ENCODE measurements at places on chromosomes 2 and 18.

DNA sequence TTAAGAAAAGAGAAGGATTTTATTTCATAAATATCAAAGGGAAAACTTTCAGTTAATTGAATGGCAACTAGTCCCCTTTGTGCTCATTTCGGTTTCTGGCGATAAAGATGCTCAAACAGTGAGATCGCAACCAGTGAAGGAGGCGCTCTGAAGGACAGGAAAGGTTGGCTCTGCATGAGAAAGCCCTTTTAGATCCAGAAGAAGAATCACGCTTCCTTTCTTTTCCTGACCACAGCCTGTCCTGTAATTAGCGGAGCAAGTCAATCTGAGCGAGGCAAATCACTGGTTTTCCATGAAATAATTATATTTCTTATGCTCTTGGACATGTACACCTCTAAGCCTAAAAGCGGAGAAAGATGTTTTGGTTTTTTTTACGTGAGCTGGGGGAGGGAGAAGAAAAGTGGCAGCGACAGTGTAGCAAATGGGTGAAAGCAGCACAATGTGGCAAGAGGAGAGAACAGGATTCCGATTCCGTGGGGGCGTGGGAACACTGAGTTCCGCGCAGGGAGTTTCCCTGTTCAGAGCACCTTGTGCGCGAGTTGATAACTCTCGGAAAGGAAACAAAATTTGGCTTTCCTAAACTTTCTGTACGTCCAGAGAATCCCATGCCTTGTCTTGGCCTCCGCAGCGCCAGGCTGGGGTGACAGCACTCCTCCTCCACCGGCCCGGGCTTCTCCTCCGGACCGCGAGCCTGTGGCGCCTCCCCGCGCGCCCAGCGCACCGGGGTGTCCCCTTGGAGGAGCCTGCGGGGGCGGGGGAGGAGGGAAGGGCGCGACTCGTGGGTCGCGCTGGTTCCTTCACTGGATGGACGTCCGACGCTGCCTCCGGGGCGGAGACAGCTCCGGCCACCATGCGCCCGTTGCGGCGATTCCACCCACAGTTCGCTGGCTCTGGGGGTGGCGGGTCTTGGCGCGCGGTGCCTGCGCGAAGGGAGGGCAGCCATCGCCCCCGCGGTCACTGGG, 620 bp upstream of the SLC9A2 start:
- DNase-seq: no peak

GRCh38 chr18:2087877-2088673, 483.2 kb downstream of the METTL4 start:
- DNase-seq: no peak

DNA sequence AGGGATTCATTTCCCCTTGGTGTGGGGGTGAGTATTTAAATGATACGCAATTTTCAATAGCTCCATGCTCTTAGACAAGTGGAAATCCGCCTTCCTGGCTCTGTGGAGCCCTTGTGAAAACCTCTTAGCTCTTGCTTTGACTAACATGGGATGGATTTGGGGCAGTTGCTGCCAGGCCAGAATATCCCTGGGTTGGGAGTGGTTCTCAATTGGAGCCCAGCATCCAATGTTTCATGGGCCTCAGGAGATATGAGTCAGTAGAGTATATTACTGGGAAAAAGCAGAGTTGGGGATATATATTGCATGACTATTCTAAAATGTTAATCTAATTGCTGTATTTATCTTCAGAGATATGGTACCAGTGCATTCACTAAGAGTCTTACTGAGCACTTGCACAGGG, 104.4 kb upstream of the IL1R2 start:
- DNase-seq: no peak

GRCh38 chr2:215489288-215489848, 53.5 kb upstream of the FN1 start:
- DNase-seq: no peak

DNA sequence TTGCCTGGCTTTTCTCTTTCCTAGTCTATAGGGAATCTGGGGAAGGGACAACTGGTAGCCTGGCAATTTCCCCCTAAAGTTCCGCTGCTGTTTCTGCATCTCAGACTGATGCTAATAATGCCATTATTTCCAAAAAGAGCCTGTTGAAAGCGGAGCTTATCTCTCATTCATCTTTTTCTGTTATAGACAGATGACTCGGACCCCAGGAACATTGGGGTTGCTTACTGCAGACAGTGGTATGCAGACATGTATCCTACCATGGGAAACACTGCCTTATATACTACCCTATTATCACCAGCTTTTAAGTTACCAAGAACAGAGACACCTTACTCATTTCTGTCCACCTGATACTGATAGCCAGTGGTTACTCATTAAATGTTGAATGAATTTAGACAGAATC, 15.3 kb downstream of the ETAA1 start:
- DNase-seq: no peak

DNA sequence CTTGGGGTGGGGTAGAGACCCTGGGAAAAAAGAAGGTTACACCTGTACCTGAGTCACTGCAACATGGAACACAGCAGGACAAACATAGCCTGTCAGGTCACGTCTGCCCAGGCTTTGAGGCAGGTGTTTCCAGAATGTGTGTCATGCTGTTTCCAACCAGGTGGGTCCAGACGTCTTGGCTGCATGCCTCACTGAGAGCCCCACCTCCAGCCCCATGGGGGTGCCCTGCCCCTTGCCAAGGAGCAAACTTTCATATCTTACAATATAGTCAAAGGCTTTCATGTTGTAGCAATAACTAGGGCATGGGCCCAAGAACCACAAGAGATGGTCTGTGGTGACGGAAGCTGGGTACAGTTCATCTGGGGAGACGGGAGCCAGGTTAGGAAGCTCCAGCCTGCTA, 499.7 kb downstream of the BCL11A start:
- no peak for DNase-seq

DNA sequence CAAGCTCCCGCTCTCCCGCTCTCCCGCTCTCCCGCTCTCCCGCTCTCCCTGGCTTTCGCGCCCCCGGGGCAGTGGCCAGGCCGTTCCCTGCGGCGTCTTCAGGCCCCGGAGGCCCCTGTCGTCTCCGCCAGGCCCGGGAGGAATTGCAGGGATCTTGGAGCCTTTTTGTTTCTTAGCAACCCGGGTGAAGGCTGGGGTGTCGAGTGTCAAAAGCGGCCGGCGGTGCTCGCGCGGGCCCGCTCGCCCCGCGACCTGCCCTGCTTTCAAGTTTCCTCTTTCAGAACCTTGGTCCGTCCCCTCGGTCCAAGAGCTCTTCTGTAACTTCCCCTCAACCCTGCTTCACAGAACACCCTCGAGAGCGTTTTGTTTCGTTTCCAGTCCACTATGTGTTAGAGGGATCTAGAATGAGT, 1.4 kb downstream of the RNF138 start:
- DNase-seq: peak; percentile 80

DNA sequence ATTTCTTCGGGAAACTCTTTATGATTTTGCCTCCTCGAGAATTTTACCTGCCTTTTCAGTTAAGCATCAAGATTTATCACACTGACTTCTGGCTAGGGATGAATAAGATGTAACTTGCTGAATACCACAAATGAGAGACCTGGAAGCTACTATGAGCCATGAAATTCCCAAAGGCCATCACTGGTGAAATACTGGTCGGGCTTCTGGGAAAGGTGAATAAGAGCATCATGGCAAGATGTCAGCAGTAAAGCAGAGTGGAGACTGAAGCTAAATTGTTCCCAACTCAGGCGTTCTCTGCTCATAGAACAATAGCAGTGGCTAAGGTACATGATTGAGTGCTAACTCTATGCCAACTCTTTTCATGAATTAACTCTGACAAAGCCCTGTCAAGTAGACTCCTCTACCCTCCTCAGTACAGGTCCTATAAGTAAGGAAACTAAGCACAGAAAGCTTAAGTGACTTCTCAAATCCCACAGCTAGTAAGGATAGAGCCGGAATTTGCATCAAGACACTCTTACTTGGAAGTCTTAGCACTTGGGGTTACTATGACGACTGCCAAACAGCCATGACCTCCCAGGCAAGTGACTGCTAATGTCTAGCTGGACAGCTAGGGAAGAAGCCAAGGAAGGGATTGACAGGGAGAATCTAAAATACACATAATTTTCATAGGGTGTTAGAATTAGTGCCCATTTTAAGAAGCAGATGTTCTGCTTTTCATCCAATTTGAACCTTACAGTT, 22.7 kb upstream of the DSC3 start:
- DNase-seq: no peak

DNA sequence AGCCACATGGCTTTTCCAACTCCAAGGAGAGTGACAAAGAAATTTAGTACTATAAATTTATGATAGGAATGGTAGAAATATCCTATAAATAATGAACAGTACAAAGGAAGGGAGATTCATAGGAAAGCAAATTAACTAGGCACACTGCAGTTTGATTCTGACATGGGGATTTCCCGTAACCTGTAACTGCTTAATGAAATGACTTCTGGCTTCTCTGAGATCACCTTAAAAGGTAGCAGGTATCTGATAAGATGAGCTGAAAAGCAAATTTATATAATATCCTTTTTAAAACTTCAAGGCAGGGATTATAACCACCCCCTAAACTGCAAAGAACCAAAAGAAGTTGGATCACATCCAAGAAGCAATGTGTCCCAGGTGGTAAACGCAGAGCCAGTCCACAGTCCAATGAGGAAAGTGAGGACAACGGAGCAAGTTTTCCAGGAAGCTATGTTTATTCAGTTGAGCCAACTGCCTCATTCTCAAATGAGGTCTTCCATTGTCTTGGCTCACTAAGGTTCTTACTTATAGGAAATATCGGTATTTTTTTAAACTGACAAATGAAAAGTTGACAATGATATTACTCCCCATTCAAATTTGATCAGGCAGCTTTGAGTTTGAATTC, 43.0 kb downstream of the WIPF1 start:
- no peak for DNase-seq

DNA sequence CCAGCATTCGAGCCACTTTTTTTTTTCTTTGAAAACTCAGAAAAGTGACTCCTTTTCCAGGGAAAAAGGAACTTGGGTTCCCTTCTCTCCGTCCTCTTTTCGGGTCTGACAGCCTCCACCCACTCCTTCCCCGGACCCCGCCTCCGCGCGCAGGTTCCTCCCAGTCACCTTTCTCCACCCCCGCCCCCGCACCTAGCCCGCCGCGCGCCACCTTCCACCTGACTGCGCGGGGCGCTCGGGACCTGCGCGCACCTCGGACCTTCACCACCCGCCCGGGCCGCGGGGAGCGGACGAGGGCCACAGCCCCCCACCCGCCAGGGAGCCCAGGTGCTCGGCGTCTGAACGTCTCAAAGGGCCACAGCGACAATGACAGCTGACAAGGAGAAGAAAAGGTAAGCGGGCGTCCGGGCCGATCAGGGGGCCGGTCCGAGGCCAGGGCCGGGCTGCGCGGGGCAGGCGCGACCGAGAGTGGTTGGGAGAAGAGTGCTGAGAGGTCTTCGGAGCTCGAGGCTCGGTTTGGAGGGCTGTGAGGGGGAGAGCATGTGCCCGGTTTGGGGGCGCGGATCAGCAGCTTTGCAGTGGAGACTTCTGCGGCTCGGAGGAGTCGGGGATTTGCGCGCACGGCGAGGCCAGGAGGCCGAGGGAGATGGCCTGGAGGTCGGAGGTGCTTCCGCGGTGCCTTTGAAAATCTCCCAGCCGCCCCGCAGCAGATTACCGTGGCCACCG, 502 bp downstream of the EPAS1 start:
- DNase-seq: peak; percentile 72

Measured in ecto neural progenitor cell (in vitro differentiated cells).